ENCODE measurements at places on chromosomes 16 and 17. TPM values are rescaled to one million over a fixed set of nuclear protein-coding genes. Genes with fewer than 3 reads are reported as not detected.
A peak's percentile ranks its signal among the peaks of the same experiment; 100 is the strongest.

SPNS2 gene
- 0.10 TPM for polyA plus RNA-seq

DNA sequence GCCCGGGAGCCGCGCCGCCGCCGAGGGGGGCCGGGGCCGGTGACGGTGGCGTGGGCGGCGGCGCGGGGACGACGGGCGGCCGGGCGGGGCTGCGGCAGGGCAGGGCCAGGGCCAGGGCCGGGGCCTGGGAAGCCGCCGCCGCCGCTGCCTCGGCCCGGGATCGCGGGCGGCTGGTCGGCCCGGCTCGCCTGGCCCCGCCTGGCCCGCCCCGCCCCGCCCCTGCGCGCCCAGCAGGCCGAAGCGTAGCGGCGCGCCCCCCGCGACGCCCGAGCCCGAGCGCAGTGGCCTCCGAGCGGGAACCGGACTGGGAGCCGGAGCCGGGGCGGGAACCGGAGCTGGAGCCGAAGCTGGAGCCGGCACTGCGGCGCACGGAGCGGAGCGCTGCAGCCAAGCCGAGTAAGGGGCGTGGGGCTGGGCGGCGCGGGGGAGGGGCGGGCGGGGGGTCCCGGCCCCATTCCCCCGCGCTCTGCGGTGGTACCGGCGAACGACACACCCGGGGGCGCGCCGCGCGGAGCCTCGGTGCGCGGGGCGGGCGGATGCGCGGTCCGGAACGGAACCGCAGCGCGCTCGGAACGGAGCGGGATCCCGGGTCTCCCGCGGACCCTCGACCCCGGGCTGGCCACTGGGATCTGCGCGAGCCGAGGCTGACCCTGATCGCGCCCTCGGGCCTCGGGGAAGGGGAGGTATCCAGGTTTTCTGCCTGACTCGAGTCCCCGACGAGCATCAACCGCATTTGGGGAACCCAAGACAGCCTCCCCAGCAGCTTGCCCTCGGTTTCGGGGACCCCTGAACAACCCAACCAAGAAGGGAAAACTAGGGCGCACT lies at the start of gene BEAN1:
Gene BEAN1 (plus strand): TSS at position 260 of the 825 bp plus-strand sequence. CDS start 10,382 bp downstream, outside the sequence.
- no peak for DNase-seq
- H3K36me3 ChIP-seq = no peaks in the 10 kb centered on the region
- peaks cover 34% of the 10 kb centered on the region for H3K27me3 ChIP-seq
- peak within 1 kb of the TSS; percentile 15 for H3K4me3 ChIP-seq
- H3K4me1 ChIP-seq = no peaks in the 10 kb centered on the region

GRCh38 chr17:27341041-27341471 lies 47.1 kb downstream of the WSB1 start:
- H3K27me3 ChIP-seq = no peaks in the 10 kb centered on the region
- H3K4me1 ChIP-seq = no peaks in the 10 kb centered on the region
- no peaks in the 10 kb centered on the region for H3K36me3 ChIP-seq
- no peak overlapping the region for H3K4me3 ChIP-seq

- DNase-seq = no peak
- no peaks in the 10 kb centered on the region for H3K36me3 ChIP-seq
- no peak overlapping the region for H3K27ac ChIP-seq
- H3K4me1 ChIP-seq = peaks cover 26% of the 10 kb centered on the region
These were observed 49.1 kb downstream of the GRB2 start for GRCh38 chr17:75356260-75356937.

DNA sequence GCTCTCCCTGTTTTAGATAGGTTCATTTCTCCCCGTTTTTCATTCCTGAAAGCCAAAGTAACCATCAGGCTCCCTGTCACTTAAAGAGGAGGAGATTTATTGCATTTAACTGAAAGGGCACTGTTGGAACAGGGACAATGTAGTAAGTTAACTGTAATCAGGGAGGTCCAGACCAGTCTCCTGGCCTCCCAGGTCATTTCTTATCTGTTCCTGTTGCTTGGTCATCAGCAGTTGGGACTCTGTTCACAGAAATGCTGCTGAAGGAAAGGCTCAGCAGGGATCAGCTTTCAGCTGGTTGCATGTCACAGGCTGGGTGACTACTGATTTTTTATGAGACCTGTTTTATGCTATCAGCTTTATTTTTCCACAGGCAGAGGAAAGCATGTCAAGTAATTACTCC lies 622.6 kb upstream of the GOT2 start:
- no peak overlapping the region for H3K27ac ChIP-seq
- H3K4me3 ChIP-seq = no peak overlapping the region
- no peaks in the 10 kb centered on the region for H3K27me3 ChIP-seq
- DNase-seq = no peak

GRCh38 chr17:63095459-63095858 lies 129.4 kb downstream of the TANC2 start:
- H3K36me3 ChIP-seq = no peaks in the 10 kb centered on the region
- H3K4me1 ChIP-seq = no peaks in the 10 kb centered on the region
- no peak overlapping the region for H3K4me3 ChIP-seq
- DNase-seq = no peak

- H3K36me3 ChIP-seq = no peaks in the 10 kb centered on the region
- H3K27me3 ChIP-seq = no peaks in the 10 kb centered on the region
- H3K4me1 ChIP-seq = no peaks in the 10 kb centered on the region
- no peak for DNase-seq
These were observed 13.2 kb upstream of the ASGR1 start for GRCh38 chr17:7192271-7192937.

- H3K27ac ChIP-seq = no peak overlapping the region
- no peaks in the 10 kb centered on the region for H3K36me3 ChIP-seq
- DNase-seq = no peak
- H3K27me3 ChIP-seq = no peaks in the 10 kb centered on the region
- H3K4me1 ChIP-seq = no peaks in the 10 kb centered on the region
- H3K4me3 ChIP-seq = no peak overlapping the region
These were observed 339.2 kb upstream of the TNRC6C start for GRCh38 chr17:77619326-77619725.

GRCh38 chr17:13568582-13569397 lies 32.9 kb downstream of the HS3ST3A1 start:
- H3K36me3 ChIP-seq = no peaks in the 10 kb centered on the region
- no peaks in the 10 kb centered on the region for H3K27me3 ChIP-seq
- H3K4me3 ChIP-seq = no peak overlapping the region
- DNase-seq = no peak
- H3K4me1 ChIP-seq = no peaks in the 10 kb centered on the region

- H3K36me3 ChIP-seq = peaks cover 16% of the 10 kb centered on the region
- no peaks in the 10 kb centered on the region for H3K27me3 ChIP-seq
- H3K4me1 ChIP-seq = peaks cover 5% of the 10 kb centered on the region
- no peak overlapping the region for H3K27ac ChIP-seq
- peak; percentile 31 for DNase-seq
These were observed 11.2 kb downstream of the MRPL27 start for GRCh38 chr17:50361561-50362480.

- no peaks in the 10 kb centered on the region for H3K36me3 ChIP-seq
- DNase-seq = no peak
- H3K27me3 ChIP-seq = no peaks in the 10 kb centered on the region
- no peak overlapping the region for H3K27ac ChIP-seq
- H3K4me1 ChIP-seq = no peaks in the 10 kb centered on the region
- H3K4me3 ChIP-seq = no peak overlapping the region
These were observed 25.8 kb downstream of the LLGL2 start for GRCh38 chr17:75551266-75551665.

DNA sequence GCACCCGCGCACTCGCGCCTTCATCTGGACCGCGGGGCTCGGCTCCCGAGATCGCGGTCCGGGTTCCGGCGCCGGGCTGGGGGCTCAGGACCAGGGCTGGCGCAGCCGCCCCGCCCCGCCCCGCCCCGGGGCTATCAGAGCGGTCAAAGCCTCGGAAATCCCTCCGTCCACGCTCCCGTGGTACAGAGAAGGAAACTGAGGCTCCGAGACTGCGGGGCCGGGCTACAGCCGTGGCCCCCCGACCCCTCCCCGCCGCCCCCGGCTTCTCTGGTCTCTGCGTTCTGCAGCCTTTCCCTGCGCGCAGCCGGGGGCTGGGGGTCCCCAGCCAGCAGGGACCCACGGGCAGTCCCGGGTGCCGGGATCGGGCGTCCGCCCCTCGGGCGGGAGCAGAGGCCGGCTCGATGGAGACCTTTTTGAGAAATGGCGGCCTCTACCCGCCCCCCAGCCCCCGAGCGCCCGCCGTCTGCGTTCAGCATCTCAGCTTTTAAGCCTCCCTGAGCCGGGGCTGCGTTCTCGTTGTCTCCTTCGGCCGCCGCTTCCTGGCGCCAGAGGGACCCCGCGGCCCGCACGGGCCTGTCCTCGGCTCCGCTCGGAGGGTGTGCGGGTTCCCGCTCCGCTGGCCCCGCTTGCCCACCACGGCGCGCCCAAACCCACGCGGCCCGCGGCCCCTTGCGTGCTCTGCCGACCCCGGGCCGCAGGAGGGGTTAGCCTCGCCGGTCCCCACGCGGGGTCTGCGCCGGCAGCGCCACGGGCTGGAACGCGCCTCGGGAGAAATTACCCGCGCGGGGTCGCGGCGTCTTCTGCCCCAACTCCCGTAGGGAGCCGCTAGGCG lies 1.5 kb upstream of the NPTX1 start:
- H3K4me1 ChIP-seq = peaks cover 23% of the 10 kb centered on the region
- H3K27ac ChIP-seq = no peak overlapping the region
- H3K4me3 ChIP-seq = no peak overlapping the region
- DNase-seq = peak; percentile 23
- no peaks in the 10 kb centered on the region for H3K36me3 ChIP-seq
- H3K27me3 ChIP-seq = peaks cover 34% of the 10 kb centered on the region

SEPTIN12 gene
- not detected for polyA plus RNA-seq

CDRT4 gene
- not detected for polyA plus RNA-seq

GRCh38 chr16:84763164-84763563 lies 56.6 kb upstream of the CRISPLD2 start:
- no peak for DNase-seq
- H3K36me3 ChIP-seq = peaks cover 34% of the 10 kb centered on the region
- H3K27ac ChIP-seq = no peak overlapping the region
- H3K4me1 ChIP-seq = peaks cover 51% of the 10 kb centered on the region
- no peak overlapping the region for H3K4me3 ChIP-seq
- H3K27me3 ChIP-seq = no peaks in the 10 kb centered on the region

DNAAF1 gene
- 1.5 TPM for polyA plus RNA-seq

- H3K4me3 ChIP-seq = no peak overlapping the region
- H3K27ac ChIP-seq = no peak overlapping the region
- DNase-seq = no peak
- no peaks in the 10 kb centered on the region for H3K4me1 ChIP-seq
These were observed 19.2 kb downstream of the GRIN2A start for GRCh38 chr16:10162981-10163380.

DNA sequence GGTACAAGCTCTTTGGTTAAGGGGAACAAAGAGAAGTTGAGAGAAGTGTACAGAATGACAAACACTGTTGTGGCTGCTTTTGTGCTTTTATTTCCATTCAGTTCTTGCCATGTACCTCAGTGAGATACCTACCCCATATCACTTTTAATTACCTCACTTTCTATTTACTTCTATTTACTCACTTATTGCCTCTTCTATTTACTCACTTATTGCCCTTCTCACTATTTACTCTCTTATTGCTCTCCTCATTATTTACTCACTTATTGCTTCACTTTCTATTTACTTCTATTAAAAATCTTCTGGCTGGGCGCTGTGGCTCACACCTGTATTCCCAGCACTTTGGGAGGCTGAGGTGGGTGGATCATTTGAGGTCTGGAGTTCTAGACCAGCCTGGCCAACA lies 41.9 kb downstream of the MBTD1 start:
- no peak overlapping the region for H3K4me3 ChIP-seq
- H3K27me3 ChIP-seq = no peaks in the 10 kb centered on the region
- no peak overlapping the region for H3K27ac ChIP-seq
- H3K4me1 ChIP-seq = no peaks in the 10 kb centered on the region
- DNase-seq = no peak

Measured in CD8-positive, alpha-beta memory T cell (primary cell).